ENCODE measurements at places on chromosomes 6 and 20.

GRCh38 chr20:53872561-53873229 is 197.7 kb downstream of the BCAS1 start:
- peak; percentile 38 for DNase-seq

DNA sequence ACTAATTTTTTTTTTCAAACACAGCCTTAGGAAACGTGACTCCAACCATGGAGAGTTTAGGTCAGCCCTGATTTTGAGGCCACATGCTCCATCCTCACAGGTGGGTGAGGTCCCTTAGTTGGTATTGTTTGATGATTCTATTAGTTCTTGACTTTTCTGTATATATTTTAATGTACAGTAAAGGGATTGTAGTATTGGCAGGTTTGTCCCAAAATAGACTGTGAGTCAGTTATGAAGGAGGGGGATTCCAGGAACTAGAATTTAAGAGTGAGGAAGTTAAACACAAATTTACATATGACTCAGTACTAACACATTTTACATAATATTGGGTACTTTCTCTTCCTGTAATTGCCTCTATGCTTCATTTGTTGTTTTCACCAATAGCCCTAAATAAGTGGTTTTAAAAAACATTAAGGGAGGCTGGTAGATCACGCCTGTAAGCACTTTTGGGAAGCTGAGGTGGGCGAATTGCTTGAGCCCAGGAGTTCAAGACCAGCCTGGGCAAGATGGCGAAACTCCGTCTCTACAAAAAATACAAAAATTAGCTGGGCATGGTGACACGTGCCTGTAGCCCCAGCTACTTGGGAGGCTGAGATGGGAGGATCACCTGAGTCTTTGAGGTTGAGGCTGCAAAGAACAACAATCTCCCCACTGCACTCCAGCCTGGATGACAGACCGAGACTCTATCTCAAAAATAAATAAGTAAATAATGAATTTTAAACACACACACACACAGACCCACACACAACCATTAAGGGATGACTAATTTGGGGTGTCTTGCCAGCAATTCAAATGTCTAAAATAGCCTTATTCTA is 81.8 kb downstream of the SGK1 start:
- peak; percentile 70 for DNase-seq

DNA sequence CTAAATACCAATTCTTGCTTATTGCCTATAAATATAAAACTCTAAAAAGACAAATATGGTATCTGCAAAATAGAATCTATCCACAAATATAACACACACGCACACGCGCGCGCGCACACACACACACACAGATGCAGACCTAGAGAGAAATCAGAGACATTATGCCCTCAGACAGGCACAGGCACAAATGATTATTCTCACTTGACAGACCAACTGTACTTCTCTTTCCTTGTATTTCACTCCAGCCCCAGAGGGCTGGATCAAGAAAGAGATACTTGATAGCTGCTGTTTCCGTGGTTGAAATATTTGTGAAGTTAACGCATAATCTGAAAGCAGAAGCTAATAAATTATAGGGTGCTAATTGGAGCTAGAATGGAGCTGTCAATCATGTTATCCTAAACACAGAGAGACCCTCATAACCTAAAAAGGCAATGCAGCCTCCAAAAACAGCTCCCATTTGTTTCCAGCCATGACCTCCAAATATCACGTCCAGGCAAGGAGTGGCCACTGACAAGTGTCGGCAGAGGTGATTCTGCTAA is 11.5 kb downstream of the VGLL2 start:
- DNase-seq: no peak

- DNase-seq: no peak
These were observed 101.0 kb downstream of the ARHGAP18 start for GRCh38 chr6:129608886-129609537.

DNA sequence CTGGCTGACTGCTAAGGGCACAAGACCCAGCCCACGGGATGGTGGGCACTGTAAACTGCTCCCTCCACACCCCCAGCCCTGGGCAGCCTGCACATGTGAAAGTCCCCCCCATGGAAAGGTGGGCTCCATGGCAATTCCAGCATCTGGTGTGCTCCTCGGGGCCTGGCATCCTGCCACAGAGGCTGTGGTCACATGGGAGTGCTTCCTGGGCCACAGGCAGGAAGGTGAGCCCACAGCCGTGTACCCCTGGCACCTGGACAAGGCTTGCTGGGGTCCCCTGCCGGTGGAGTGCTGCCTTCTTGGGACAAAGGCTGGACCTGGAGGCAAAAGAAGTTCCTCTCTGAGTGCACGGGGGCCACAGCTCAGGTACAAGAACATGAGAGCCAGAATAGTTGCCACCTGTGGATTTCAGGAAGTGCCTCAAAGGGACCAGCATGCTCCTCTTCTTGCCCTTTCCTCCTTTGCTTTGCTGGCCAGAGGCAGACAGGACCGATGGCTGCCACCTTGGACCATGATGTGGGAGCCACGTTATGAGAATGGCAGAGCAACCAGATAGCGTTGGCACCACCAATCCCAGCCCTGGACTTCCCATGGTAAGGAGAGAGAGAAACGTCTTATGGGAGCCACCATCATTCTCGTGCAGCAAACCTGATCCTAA is 120.2 kb upstream of the MLN start:
- DNase-seq: no peak

- no peak for DNase-seq
These were observed 170.2 kb upstream of the PLN start for GRCh38 chr6:118377711-118378414.

DNA sequence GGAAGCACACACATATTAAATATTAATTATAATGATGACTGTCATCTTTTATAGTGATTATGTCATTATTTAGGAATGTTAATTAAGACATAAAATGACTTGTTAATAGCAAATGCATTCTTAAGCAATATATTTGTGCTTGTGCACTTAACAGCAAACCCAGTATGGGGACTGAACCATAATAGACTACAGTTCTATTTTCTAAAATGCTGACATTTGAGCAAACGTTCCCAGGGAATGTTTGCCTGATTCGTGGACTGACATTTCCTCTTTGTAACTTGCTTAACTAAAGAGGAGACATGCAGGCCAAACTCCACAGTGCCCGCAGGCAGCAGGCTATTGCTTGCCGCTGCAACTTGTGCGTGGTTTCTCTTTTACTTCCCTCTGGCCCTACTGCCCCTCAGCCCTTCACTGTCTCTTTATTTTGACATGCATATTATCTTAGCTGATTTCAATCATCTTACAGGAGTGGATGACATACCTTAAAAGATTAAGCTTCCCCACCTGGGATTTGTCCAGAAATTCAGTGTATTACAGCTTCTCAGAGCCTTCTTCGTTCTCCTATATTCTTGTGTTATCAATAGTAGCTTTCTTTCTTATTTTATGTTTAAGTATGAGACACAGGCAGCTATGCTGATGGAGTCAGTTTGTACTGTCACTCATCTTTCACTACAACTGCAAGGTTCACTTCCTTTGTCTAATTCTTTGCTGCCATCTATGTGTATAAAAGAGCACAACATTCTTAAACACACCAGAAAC is 141.5 kb downstream of the GMDS start:
- peak; percentile 59 for DNase-seq

GRCh38 chr6:118843685-118844390 is 50.1 kb upstream of the ASF1A start:
- DNase-seq: peak; percentile 51

GRCh38 chr20:50070361-50070760 is 42.6 kb downstream of the UBE2V1 start:
- DNase-seq: no peak

- no peak for DNase-seq
These were observed 345.0 kb downstream of the QKI start for GRCh38 chr6:163759542-163759941.

DNA sequence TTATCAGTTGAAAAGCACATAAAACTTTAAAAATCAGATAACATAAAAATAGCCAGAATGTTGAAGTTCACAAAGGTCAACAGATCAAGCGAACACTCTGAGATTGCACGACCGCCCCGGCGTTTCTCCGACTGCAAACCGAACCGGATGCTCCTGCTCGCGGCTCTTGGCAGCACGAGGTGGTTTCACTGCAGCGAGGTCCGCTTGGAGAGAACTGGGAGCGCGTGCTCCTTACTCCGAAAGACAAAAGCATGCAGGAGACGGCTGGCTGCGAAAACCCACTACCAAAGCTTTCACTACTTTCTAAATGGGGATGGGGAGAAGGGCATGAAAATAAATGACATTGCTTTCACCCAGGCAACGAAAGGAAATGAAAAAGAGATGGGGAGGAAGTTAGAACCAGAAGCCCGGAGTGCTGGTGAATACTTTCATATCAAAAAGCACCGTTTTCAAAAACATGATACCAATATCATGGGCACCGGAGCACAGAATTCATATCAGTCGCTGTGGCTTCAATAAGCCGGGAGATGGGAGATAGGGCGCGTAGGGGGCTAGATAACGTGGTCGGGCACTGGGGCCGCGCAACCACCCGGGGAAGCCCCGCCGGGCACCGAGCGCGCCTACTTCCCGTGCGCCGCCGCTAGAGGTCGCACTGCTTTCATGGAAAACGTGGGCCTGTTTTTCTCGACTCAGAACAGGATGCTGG is 8.3 kb upstream of the ANKRD60 start:
- DNase-seq: peak; percentile 85
